Testis (tissue), 5 donors: ENCODE measurements at places on chromosomes 12 and 14.

DNA sequence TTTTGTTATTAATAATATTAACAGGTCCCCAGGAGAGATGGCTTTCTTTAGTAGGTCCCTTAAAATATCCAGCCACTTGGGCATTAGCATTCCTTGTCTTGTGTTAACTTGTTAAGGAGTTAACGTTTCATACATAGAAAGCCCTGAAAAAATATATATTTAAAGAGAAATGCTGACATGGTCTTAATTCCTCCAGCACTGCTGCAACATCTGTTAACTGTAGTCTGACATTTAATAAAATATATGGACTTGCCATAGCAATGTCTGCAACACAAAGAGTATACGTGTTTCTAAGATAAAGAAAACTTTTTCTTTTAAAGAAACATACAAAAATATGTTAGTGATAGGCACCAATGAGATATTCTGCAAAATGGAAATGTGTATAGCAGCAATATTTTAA, 10.0 kb downstream of the SLC38A4 start:
- no peaks in the 10 kb centered on the region for H3K36me3 ChIP-seq
- DNase-seq, result no peak
- H3K4me1 ChIP-seq, result no peaks in the 10 kb centered on the region
- no peak overlapping the region for H3K4me3 ChIP-seq

GRCh38 chr14:81235096-81235495, 14.3 kb upstream of the GTF2A1 start:
- H3K4me1 ChIP-seq, result no peaks in the 10 kb centered on the region
- no peaks in the 10 kb centered on the region for H3K27me3 ChIP-seq
- no peak for DNase-seq
- H3K36me3 ChIP-seq, result no peaks in the 10 kb centered on the region
- H3K4me3 ChIP-seq, result no peak overlapping the region
- H3K27ac ChIP-seq, result no peak overlapping the region

GRCh38 chr12:56151672-56152131, 685 bp upstream of the MYL6B start:
- no peaks in the 10 kb centered on the region for H3K27me3 ChIP-seq
- peak; percentile 74 for DNase-seq
- no peaks in the 10 kb centered on the region for H3K36me3 ChIP-seq
- peak overlapping the region; percentile 77 for H3K27ac ChIP-seq
- peak overlapping the region; percentile 80 for H3K4me3 ChIP-seq

DNA sequence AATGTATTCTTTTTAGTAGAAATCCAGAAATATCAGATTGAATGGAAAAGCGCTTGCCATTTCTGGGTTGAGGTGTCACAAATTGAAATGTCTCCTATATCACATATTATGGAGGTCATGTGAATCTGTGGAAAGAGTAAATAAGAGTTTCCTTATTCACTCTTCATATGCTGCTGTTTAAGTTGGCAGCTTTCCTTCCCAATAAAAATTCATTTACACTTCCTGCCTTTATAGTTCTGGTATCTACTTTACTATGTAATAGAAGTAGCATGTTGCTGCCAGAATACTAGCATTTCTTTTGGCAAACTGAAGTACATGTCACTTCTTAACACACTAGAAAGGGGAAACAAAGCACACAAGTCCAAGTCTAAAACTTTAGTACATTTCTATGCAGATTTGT, 60.8 kb downstream of the SDR9C7 start:
- no peaks in the 10 kb centered on the region for H3K27me3 ChIP-seq
- no peak for DNase-seq
- no peak overlapping the region for H3K4me3 ChIP-seq
- no peaks in the 10 kb centered on the region for H3K36me3 ChIP-seq
- peaks cover 5% of the 10 kb centered on the region for H3K4me1 ChIP-seq

DNA sequence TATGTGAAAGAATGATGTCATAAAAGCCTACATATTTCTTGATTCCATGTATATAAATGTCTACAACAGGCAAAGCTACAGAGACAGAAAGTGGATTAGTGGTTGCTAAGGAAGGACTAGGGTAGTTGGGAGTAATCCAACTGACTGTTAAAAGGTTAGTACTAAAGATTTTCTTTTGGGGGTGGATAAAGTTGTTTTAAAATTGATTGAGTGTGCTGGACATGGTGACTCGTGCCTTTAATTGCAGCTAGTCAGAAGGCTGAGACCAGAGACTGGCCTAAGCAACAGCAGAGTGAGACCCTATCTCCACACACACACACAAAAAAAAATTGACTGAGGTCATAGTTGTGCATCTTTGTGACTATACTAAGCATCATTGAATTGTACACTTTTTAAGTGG, 234.3 kb downstream of the C12orf50 start:
- no peak for DNase-seq
- no peak overlapping the region for H3K27ac ChIP-seq
- no peaks in the 10 kb centered on the region for H3K27me3 ChIP-seq
- H3K4me1 ChIP-seq, result no peaks in the 10 kb centered on the region
- no peaks in the 10 kb centered on the region for H3K36me3 ChIP-seq

DNA sequence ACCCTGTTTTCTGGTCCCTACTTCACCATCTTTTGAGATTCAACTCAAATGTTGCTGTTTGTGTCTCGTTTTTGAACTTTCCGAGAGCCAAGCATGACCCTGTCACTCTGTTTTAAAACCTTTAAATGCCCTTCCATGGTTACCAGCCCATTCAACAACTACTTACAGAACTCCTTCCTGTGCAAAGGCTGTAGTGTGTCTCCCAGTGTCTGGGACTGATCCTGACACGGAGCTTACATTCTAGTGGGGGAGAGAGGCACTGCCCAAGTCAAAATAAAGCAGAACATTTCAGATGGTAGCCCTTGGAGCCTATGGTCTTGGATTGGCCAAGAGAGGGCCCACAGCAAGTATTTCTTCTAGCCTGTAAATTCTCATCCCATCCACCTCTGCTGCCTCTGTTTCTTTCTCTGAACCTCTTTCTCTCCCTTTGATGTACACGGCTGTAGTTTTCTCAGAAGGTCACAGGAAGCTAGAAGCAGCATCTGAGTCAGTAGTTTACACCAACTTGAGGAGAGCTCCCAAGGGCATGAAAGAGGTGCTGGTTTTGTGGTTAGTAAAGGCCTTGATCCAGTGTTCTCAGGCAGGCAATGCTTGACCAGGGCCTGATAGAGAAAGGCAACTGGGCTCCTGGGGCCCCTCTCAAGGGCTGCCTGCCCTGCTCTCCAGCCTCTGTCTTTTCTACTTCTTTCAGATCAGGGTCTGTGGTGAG, 42.3 kb upstream of the SLC24A4 start:
- DNase-seq, result no peak
- no peaks in the 10 kb centered on the region for H3K36me3 ChIP-seq
- no peak overlapping the region for H3K4me3 ChIP-seq
- no peaks in the 10 kb centered on the region for H3K4me1 ChIP-seq
- no peaks in the 10 kb centered on the region for H3K27me3 ChIP-seq

DNA sequence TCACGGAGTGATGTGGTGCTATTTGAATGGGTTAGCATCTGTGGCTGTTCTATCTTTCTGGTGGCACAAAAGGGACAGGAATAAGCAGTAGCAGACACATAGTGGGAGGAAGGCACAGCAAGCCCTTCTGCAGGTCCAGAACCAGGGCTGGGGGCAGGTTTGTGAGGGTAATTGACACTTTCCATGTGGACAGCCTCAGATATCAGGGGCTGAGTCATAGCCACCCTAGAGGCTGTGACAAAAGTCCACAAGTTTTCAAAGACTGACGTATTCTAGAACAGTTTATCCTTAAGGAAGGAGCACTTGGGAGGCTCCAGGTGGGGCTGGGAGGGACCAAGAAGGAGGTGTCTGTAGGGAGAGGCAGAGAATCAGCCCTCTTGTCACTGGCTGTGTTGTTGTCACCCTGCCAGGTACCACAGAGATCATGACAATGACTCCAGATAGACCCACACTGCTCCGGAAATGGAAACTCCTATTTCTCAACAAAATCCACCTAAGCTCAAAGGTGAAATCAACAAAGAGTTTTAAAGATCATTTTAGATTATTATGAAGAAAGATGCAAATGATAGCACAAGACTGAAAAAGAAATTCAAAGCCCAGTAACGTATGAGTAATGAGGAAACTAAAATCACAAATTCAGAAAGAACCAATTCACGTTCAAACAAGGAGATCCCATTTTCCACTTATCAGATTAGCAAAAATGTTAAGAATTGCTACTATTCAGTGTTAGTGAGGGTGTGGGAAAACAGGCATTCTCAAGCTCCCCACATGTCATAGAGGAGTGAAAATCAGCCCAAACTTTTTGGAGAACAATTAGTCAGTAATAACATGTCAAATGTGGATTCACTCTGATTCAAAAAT, 48.3 kb downstream of the NFKBIA start:
- H3K27me3 ChIP-seq, result no peaks in the 10 kb centered on the region
- H3K4me1 ChIP-seq, result peaks cover 28% of the 10 kb centered on the region
- no peaks in the 10 kb centered on the region for H3K36me3 ChIP-seq
- no peak overlapping the region for H3K4me3 ChIP-seq
- no peak overlapping the region for H3K27ac ChIP-seq
- DNase-seq, result no peak

DNA sequence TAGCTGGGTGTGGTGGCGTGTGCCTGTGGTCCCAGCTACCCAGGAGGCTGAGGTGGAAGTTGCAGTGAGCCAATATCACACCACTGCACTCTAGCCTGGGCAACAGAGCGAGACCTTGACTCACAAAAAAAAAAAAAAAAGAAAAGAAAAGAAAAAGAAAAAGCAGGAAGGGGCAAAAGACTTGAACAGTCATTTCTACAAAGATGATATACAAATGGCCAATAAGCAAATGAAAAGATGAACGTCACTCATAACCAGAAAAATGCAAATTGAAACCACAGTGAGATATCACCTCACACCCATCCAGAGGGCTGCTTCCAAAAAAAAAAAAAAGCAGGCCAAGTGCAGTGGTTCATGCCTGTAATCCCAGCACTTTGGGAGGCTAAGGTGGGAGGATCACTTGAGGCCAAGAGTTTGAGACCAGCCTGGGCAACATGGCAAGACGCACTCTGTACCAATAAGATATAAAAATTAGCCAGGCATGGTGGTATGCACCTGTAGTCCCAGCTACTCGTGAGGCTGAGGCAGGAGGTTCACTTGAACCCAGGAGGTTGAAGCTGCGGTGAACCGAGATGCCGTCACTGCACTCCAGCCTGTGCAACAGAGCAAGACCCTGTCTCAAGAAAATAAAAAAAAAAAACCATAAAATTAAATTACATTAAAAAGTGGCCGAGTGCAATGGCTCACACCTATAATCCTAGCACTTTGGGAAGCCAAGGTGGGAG, 20.5 kb downstream of the UBC start:
- H3K27me3 ChIP-seq, result no peaks in the 10 kb centered on the region
- H3K4me1 ChIP-seq, result peaks cover 5% of the 10 kb centered on the region
- H3K27ac ChIP-seq, result no peak overlapping the region
- H3K4me3 ChIP-seq, result no peak overlapping the region

DNA sequence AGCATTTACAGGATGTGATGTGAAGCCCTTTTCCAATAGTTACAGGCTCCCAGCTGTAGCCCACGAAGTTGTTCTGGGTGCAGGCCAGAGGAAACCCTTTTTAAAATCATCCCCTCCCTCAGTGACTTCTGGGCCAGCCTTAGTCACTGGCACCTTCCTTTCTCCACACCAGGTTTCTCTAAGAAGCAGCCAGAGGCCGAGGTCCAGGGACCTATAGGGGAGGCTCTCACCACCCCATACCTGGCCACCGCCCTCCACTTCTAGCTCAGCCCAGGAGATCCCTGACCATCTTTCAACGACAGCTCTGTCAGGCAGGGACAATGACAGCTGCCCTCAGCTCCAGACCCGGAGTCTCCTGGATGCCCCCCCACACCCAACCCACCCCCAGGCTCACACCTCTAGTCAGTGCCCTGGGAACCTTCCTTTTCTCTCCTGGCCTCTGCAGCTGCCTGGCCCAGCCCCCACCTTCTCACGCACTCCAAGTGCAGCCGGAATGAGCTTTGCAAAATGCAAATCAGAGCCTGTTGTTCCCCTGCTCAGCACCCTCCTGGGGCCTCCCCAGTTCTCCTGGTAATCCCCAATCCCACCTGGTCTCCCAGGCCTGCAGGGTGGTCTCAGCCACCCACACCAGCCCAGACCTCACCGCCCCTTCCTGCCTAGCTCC, 46.7 kb downstream of the TESC start:
- H3K27me3 ChIP-seq, result no peaks in the 10 kb centered on the region
- no peak for DNase-seq
- no peak overlapping the region for H3K4me3 ChIP-seq

DNA sequence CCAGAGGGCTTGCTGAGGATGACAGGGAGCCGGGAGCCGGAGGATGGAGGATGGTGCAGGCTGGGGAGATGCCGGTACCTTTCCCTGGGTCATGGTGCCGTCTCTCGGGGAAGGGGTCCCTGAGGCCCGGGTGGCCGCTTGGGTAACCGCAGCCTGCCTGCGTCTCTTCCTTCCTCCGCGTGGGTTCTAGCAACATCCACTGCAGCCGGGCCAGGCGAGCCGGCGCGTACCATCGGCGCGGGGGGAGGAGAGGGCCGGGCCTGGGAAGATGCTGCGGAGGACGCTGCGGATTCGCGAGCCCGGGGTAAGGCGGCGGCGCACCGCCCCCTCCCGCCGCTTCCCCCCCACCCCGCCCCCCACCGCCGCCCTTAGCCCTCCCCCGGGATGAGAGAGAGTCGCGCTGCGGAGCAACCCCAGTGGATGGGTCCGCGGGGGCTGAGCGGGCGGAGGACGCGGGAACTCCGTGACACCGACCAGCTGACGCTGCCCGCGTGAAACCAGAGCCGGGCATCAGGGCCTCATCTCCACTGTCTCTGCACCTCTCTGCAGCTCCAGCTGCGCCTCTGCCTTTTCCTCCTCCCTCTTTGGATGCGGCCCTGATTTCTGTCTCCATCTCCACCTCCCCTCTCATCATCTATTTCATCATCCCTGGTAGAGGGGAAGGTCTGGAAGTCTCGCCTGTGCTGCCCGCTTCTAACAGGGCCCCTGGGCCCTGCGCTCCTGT, at the start of gene FAIM2:
FAIM2 (minus strand) TSS at position 201 of the 724 bp plus-strand sequence; CDS start at position 93, 108 bp downstream.
- H3K27ac ChIP-seq, result no peak within 1 kb of the TSS
- peak within 1 kb of the TSS; percentile 59 for H3K4me3 ChIP-seq
- H3K36me3 ChIP-seq, result no peaks in the 10 kb centered on the region
- DNase-seq, result peak; percentile 69

GRCh38 chr12:107518868-107519267, 166.7 kb upstream of the PWP1 start:
- H3K4me3 ChIP-seq, result no peak overlapping the region
- no peaks in the 10 kb centered on the region for H3K27me3 ChIP-seq
- no peak for DNase-seq
- no peaks in the 10 kb centered on the region for H3K4me1 ChIP-seq
- H3K27ac ChIP-seq, result no peak overlapping the region

GRCh38 chr12:123106640-123107359, 44.1 kb downstream of the PITPNM2 start:
- DNase-seq, result no peak
- no peaks in the 10 kb centered on the region for H3K27me3 ChIP-seq
- H3K4me3 ChIP-seq, result no peak overlapping the region
- H3K27ac ChIP-seq, result no peak overlapping the region
- peaks cover 18% of the 10 kb centered on the region for H3K4me1 ChIP-seq

GRCh38 chr14:50061664-50062437, 54.5 kb downstream of the VCPKMT start:
- no peaks in the 10 kb centered on the region for H3K36me3 ChIP-seq
- H3K27ac ChIP-seq, result peak overlapping the region; percentile 28
- peaks cover 5% of the 10 kb centered on the region for H3K4me1 ChIP-seq

- DNase-seq, result no peak
- no peaks in the 10 kb centered on the region for H3K27me3 ChIP-seq
- no peak overlapping the region for H3K27ac ChIP-seq
- H3K4me3 ChIP-seq, result no peak overlapping the region
- H3K4me1 ChIP-seq, result no peaks in the 10 kb centered on the region
Measured at GRCh38 chr12:102234599-102234998, 37.0 kb upstream of the PMCH start.

- H3K27ac ChIP-seq, result no peak overlapping the region
- no peak overlapping the region for H3K4me3 ChIP-seq
- H3K4me1 ChIP-seq, result no peaks in the 10 kb centered on the region
- H3K36me3 ChIP-seq, result no peaks in the 10 kb centered on the region
- H3K27me3 ChIP-seq, result no peaks in the 10 kb centered on the region
- DNase-seq, result no peak
Measured at GRCh38 chr12:70045036-70045435, 198.2 kb upstream of the CNOT2 start.
